ENCODE measurements at places on chromosomes 2 and 18.

DNA sequence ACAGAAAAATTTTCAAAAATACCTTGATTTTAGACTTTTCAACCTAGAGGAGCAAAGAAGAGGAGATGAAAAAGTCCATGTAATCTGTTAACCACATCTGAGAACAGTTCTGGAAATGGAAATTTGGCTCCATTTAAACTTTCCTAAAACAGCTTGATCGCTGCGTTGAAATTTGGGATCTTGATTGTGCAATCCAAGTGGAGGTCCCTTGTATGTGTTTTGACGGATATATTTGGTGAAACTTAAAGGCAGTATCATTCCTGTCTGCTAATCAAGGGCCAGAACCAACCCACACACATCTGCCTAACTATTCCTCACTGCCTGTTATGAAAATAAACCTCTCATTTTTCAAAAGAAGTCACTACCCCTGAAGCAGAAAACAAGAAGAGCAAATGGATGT lies 46.6 kb downstream of the SPATS2L start:
- DNase-seq, result no peak

GRCh38 chr18:11047817-11048216 lies 101.6 kb downstream of the PIEZO2 start:
- DNase-seq, result no peak

- no peak for DNase-seq
Observed at GRCh38 chr2:102044967-102045489, 53.3 kb downstream of the IL1R2 start.

- no peak for DNase-seq
Observed at GRCh38 chr2:233938676-233939370, 21.6 kb downstream of the TRPM8 start.

- no peak for DNase-seq
Observed at GRCh38 chr2:181657379-181657778, 474 bp upstream of the CERKL start.

- no peak for DNase-seq
Observed at GRCh38 chr2:100606332-100606725, 43.5 kb downstream of the PDCL3 start.

GRCh38 chr2:60976875-60977561 lies 40.5 kb upstream of the PEX13 start:
- no peak for DNase-seq

- DNase-seq, result no peak
Observed at GRCh38 chr2:99636144-99637034, 146.6 kb upstream of the REV1 start.

DNA sequence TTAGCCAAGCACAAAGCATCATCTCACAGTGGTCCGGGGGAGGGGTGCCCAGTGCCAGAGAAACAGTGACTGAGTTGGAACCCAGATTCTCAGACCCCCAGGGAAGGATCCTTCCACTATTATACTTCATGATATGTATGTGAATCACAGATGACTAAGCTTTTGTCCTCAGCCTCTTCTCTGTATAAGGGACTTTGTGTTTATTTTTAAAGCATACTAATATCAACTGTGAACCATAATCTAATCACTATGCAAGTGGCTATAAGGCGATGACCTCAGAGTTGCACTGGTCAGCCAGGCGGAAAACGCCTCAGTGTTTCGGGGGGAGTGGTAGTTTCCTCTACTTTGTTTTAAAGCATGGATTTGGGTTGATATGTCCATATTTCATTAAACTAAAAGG lies 160.4 kb upstream of the TMEM200C start:
- peak; percentile 9 for DNase-seq

- no peak for DNase-seq
Observed at GRCh38 chr18:13451213-13451540, 232.6 kb downstream of the LDLRAD4 start.

- no peak for DNase-seq
Observed at GRCh38 chr18:77088963-77089722, 43.4 kb downstream of the MBP start.

- no peak for DNase-seq
Observed at GRCh38 chr2:111634995-111635538, 248.9 kb downstream of the ANAPC1 start.

DNA sequence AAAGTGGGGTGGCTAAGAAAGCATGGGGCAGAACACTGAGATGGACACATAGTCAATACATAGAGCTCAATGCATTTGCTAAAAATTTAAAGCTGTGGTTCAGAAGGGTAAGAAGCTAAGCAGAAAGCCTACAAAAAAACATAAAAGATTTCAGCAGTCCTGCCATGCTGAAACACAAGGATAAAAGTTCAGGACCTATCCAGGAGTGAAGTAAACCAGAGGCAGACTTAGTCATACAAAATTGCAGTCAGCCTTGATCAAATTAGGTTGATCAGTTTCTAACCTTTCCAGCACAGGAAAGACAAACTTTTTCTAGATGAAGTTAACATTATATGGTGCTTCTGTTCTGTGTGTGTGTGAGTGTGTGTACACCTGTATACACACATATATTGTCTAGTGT lies 120.8 kb upstream of the RBMS1 start:
- DNase-seq, result no peak

- no peak for DNase-seq
Observed at GRCh38 chr2:151525821-151526373, 116.2 kb downstream of the RIF1 start.

GRCh38 chr2:134777593-134777992 lies 58.8 kb upstream of the TMEM163 start:
- no peak for DNase-seq

DNA sequence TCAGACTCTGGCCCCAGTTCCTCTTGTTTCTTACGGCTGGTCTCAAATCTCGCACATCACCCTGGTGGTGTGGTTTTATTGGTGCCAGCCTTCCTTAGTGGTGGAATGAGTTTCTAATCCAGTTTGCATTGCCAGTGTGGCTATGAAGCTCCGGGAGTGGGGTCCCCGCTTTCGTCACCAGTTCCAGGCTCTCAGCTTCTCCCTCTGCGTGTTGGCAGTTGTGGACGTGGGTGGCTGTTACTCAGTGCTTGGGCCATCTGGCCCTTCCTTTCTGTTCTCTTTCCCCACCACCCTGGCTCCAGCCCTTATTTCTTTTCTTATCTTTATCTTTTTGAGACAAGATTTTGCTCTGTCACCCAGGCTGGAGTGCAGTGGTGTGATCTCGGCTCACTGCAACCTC lies 30.1 kb downstream of the EFR3B start:
- DNase-seq, result no peak

GRCh38 chr18:63107931-63108330 lies 211.6 kb downstream of the BCL2 start:
- DNase-seq, result no peak

DNA sequence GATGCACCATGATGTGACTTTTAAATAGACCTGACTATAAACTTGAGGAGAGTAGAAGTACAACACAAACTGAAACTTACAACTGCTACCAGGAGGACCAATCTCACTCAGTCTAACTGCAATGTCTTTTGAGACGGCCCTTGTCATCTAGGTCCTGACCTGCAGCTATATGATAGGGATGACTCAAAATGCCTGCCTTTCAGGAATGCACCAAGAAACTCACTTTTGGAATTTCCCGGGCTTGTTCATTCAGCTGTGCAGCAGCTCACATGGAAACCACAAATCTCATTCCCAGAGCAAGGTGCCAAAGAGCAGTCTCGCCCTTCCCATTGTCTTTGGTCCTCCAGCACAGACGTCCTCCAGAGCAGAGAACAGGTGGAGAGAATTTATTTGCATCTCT lies 113.7 kb downstream of the SPOPL start:
- DNase-seq, result peak; percentile 96

DNA sequence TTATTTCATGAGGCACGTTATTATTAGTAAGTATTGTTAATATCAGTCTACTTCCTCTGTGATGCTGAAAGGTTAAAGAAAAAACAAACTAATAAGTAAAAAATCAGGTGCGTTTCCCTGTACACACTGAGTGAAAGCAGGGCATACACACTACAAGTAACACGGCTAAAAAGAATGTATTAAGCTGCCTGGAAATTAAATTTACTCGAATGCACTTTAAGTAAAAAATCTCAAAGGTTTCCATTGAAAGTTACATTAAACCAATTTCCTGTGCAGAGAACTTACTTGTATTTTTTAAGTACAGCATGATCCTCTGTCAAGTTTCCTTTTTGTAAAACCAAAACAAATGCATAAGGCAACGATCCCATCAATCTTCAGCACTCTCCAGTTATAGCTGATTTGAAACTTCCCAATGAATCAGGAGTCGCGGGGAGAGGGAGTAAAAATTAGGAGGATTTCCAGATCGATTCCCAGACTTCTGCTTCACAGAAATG lies 633 bp downstream of the BCL2 start:
- DNase-seq, result no peak
